Mesothelial cell of epicardium (in vitro differentiated cells): ENCODE measurements at places on chromosomes 13 and 19.

DNA sequence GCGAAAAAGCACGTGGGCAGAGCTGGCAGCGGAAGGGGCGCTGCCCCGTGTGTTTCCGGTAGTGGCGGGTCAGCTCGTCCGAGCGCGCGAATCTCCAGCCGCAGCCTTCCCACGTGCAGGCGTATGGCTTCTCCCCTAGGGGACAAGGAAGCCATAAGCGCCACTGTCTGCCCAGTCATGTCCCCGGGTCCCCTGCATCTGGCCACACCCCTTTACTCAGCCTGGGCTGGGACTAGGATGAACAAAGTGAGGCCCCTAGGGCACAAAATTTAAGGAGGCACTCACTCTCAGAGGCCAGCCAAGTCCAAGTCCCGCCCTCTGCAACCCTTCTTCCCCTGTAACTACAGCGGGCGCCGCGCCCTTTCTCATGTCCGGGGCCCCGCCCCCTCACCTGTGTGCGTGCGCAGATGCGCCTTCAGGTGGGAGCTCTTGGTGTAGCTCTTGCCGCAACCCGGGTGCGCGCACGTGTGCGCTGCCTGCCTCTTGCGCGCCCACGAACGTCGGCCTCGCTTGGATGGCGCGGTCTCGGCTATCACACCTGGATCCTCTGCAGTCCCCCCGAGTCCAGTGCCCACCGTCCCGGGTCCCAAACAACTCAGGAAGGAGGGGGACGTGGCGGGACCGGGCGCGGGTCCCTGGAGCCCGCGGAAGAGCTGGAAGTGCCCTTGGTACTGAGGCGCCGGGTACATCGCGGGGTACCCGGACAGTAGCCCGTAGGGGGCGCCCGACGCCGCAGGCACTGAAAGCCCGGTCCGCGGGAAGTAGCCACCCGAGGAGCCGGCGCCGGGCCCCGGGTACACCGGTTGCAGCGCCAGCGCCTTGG is 1.9 kb downstream of the KLF1 start:
- peaks cover 13% of the 10 kb centered on the region for H3K4me1 ChIP-seq
- peaks cover 48% of the 10 kb centered on the region for H3K27me3 ChIP-seq
- peak; percentile 67 for DNase-seq
- H3K4me3 ChIP-seq = peak overlapping the region; percentile 63
- H3K36me3 ChIP-seq = peaks cover 2% of the 10 kb centered on the region

DNA sequence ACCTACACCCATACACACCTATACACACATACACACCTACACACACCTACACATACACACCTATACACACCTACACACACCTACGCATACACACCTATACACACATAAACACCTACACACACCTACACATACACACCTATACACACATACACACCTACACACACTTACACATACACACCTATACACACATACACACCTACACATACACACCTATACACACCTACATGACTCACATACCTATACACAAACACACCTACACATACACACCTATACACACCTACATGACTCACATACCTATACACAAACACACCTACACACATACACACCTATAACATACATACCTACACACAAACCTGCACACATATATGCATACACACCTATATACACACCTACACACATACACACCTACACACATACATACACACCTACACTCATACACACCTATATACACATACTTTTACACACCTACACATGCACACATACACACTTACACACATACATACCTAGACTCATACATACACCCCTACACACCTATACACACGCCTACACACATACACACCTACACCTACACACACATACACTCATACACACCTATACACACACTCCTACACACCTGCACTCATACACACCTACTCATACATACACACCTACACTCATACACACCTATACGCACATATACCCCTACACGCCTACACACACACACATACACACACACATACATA is 286.7 kb upstream of the MAB21L1 start:
- no peak overlapping the region for H3K4me3 ChIP-seq
- H3K4me1 ChIP-seq = peaks cover 4% of the 10 kb centered on the region
- H3K27ac ChIP-seq = no peak overlapping the region
- H3K36me3 ChIP-seq = no peaks in the 10 kb centered on the region

GRCh38 chr13:107124129-107124718 is 556.3 kb upstream of the ARGLU1 start:
- H3K27me3 ChIP-seq = peaks cover 3% of the 10 kb centered on the region
- no peak overlapping the region for H3K4me3 ChIP-seq
- peaks cover 25% of the 10 kb centered on the region for H3K4me1 ChIP-seq
- H3K27ac ChIP-seq = peak overlapping the region; percentile 62

- H3K4me3 ChIP-seq = no peak overlapping the region
- H3K27ac ChIP-seq = no peak overlapping the region
- H3K27me3 ChIP-seq = peaks cover 16% of the 10 kb centered on the region
Measured at GRCh38 chr19:28239270-28239669, 973.7 kb downstream of the UQCRFS1 start.

DNA sequence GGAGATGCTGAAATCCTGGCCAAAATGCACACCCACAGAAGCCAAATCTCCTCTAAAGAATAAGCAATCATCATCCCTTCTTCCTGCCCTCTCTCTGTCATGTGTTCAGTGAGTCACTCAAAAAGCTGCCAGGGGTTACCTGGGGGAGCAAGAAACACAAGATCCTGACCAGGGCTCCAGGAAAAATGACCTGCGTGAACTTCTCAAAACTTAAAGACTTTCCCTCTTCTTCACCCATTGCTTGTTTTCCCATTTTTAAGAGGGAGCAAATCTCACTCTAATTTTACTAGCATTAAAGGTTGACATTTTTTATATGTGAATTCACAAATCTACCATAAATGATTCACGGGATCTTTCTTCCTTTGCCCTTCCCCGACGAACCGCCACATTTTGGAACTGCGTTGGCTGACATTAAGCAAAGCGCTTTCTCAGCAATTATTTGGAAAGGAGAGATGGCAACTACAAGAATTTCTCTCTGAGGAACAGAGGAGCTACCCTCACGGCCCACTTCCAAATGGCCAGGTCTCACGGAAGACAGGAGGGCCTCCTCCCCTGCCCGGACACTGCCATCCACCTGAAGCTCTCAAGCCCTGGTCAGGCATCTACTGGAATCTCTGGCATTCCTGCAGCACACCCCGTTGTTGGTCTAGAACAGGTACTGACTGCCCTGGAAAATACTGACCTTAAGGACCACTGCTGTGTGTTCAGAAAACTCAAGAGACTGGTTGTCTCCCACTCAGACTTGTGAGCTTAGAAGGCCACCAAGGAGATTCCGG is 14.2 kb downstream of the TSHZ3 start:
- peak overlapping the region; percentile 51 for H3K27ac ChIP-seq
- no peak overlapping the region for H3K4me3 ChIP-seq
- H3K27me3 ChIP-seq = peaks cover 2% of the 10 kb centered on the region
- peaks cover 18% of the 10 kb centered on the region for H3K36me3 ChIP-seq

DNA sequence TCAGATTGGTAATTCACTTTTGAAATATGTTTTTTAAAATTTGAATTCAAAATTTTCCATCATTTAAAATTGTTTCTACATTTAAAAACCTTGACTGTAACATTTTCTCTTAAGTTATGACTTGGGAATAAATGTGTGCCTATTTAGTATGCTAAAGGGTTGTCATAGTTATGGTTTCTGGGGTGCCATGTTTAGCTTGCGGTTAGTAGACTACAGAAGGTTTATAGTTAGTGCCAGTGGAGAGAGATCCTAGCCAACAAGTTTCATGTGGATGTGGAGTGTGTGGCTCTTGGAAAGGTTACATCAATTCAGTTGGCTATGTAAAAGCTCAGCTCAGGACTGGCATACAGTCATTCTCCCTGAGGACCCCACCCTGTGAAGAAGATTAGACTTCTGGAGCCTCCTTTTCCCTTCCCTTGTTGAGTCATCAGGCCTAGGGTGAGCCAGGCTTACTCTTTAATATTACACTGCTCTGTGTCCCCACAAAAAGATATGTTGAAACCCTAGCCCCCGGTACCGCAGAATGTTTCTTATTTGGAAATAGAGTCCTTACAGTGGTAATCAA is 20.4 kb downstream of the LMO7 start:
- DNase-seq = no peak
- no peak overlapping the region for H3K4me3 ChIP-seq
- no peak overlapping the region for H3K27ac ChIP-seq
- no peaks in the 10 kb centered on the region for H3K27me3 ChIP-seq

- DNase-seq = no peak
- H3K4me1 ChIP-seq = no peaks in the 10 kb centered on the region
- peaks cover 9% of the 10 kb centered on the region for H3K27me3 ChIP-seq
- no peak overlapping the region for H3K27ac ChIP-seq
Measured at GRCh38 chr13:26095338-26095737, 43.5 kb upstream of the SHISA2 start.

GRCh38 chr13:111949311-111949710 is 117.6 kb upstream of the SOX1 start:
- DNase-seq = peak; percentile 10
- no peak overlapping the region for H3K4me3 ChIP-seq
- H3K36me3 ChIP-seq = no peaks in the 10 kb centered on the region
- H3K27ac ChIP-seq = no peak overlapping the region
- peaks cover 20% of the 10 kb centered on the region for H3K27me3 ChIP-seq

- no peaks in the 10 kb centered on the region for H3K27me3 ChIP-seq
- no peak for DNase-seq
- H3K4me1 ChIP-seq = peaks cover 3% of the 10 kb centered on the region
Measured at GRCh38 chr13:44040818-44041100, 161.1 kb downstream of the LACC1 start.

DNA sequence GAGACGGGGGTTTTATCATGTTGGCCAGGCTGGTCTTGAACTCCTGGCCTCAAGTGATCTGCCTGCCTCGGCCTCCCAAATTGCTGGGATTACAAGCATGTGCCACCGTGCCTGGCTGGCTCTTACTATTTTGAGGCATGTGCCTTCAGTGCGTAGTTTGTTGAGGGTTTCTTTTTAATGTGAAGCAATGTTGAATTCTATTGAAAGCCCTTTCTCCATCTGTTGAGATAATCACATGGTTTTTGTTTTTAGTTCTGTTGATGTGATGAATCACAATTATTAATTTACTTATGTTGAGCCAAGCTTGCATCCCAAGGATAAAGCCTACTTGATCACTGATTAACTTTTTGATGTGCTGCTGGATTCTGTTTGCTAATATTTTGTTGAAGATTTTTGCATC is 290.9 kb downstream of the KCNRG start:
- H3K4me1 ChIP-seq = peaks cover 15% of the 10 kb centered on the region
- no peak for DNase-seq
- H3K27me3 ChIP-seq = no peaks in the 10 kb centered on the region
- no peak overlapping the region for H3K27ac ChIP-seq

GRCh38 chr13:41603917-41604316 is 146.6 kb downstream of the RGCC start:
- no peaks in the 10 kb centered on the region for H3K27me3 ChIP-seq
- peaks cover 13% of the 10 kb centered on the region for H3K4me1 ChIP-seq
- H3K27ac ChIP-seq = no peak overlapping the region
- H3K36me3 ChIP-seq = peaks cover 24% of the 10 kb centered on the region
- no peak for DNase-seq

- H3K27me3 ChIP-seq = no peaks in the 10 kb centered on the region
- peaks cover 11% of the 10 kb centered on the region for H3K4me1 ChIP-seq
- no peak for DNase-seq
Measured at GRCh38 chr13:26919311-26919710, 158.7 kb upstream of the GPR12 start.

GRCh38 chr19:29880498-29881081 is 61.4 kb upstream of the URI1 start:
- H3K4me3 ChIP-seq = no peak overlapping the region
- H3K27me3 ChIP-seq = peaks cover 49% of the 10 kb centered on the region
- H3K27ac ChIP-seq = no peak overlapping the region

DNA sequence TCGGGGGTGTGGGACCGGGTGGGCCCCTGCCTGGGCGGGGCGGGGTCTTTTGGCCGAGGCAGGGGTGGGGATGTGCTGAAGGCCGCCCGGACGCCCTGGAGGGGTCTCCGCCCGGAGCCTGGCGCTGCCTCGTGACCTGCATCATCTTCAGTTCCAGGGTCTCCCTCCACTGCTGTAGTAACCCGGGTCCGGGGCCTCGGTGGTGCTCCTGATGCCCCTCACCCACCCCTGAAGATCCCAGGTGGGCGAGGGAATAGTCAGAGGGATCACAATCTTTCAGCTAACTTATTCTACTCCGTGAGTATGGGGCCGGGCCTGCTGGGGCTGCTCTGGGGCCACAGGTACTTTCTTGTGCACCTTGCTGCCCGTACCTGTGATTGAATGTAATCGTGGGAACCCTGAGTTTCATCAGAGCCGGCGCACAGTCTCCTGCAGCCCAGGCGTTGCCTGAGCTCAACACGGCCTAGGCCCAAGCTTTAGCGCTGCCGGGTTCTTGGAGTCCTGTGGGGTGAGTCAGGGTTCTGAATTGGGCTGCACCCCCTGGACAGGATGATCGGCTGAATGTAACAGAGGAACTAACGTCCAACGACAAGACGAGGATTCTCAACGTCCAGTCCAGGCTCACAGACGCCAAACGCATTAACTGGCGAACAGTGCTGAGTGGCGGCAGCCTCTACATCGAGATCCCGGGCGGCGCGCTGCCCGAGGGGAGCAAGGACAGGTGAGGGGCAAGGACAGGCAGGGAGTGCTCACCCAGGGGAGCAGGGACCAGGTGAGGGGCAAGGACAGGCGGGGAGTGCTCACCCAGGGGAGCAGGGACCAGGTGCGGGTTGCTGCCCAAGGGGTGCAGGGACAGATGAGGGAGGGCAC is 10.5 kb downstream of the PEAK3 start:
- peaks cover 32% of the 10 kb centered on the region for H3K4me1 ChIP-seq
- DNase-seq = no peak
- no peaks in the 10 kb centered on the region for H3K27me3 ChIP-seq
- H3K4me3 ChIP-seq = peak overlapping the region; percentile 88

DNA sequence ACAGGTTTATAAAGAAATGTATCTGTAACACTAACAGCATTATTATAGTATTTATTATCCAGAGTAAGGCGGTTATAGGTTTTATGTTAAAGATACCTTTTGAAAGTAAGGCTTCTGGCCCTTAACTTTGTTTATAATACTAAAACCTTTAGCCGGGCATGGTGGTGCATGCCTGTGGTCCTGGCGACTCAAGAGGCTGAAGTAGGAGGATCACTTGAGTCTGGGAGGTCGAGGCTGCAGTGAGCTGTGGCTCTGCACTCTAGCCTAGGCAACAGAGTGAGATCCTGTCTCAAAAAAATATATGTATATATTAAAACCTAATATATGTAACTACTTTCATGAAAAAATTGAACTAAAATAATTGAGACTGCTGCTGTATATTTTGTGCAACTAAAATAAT is 98.7 kb upstream of the KLF5 start:
- H3K4me1 ChIP-seq = peaks cover 22% of the 10 kb centered on the region
- peak overlapping the region; percentile 81 for H3K27ac ChIP-seq
- no peak overlapping the region for H3K4me3 ChIP-seq
- DNase-seq = no peak
